MCF 10A (cell line): ENCODE measurements at places on chromosomes 16 and 17.
A peak's percentile ranks its signal among the peaks of the same experiment; 100 is the strongest.

GRCh38 chr16:27564224-27564623 is 14.3 kb downstream of the KATNIP start:
- no peak for DNase-seq

DNA sequence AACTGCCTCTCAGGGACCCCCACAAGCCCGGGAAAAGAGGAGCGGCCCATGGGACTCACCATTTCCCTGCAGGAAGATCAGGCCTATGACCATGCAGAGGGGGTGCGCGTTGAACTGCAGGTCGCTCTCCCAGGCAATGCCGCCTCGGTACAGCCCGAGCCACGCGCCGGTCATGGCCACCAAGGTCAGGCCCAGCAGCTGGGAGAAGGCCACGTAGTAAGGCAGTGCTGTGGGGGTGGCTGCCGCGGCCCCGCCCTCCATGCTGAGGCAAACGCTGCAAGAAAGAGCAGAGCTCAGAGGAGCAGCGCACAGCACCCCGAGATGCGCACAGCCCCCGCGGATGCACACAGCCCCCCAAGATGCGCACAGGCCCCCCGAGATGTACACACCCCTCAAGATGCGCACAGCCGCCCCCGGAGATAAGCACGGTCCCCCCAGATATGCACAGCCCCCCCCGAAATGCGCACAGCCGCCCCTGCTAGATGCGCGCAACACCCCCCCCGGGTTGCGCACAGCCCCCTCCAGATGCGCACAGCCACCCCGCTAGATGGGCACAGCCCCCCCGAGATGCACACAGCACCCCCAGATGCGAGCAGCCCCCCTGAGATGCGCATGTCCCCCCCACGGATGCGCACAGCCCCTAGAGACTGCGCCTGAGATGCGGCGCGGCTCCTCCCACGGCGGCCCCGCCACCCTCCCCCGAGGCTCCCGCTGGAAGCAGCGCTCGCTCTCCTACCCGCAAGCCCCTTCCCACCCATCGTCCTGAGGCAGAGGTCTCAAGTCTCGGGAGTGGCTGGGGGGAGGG is 8.6 kb downstream of the CYB561 start:
- DNase-seq: no peak

DNA sequence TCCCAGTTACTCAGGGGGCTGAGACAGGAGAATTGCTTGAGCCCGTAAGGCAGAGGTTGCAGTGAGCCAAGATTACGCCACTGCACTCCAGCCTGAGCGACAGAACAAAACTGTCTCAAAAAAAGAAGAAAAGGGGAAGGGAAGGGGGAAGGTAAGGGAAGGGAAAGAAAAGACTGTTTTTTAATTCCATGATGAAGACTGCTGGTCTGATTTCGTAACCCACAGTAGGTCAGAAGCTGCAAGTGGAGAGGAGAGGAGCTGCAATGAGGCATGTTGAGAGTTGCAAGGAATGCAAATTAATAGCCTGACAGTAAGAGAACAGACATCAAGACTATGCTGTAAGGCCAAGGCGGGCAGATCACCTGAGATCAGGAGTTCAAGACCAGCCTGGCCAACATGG is 33.3 kb downstream of the HELZ start:
- peak; percentile 65 for DNase-seq

DNA sequence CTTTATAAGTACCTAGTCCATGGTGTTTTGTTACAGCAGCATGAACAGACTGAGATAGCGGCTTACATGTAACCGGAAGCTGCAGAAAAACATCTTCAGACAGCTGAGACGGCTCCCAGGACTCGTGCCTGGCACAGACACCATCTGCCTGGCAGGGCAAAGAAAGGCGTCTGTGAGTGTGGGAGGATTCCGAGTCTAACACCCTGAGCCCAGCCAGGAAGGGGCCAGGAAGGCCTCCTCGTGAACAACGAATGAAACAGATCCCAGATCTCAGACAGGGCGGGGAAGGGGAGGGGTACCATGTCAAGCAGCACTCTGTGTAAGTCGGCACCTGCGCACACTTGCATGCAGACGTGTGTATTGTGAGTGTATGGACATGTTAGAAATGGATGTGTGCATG is 4.4 kb upstream of the CSNK1D start:
- no peak for DNase-seq

GRCh38 chr16:10033556-10033955 is 148.7 kb downstream of the GRIN2A start:
- no peak for DNase-seq

- DNase-seq: no peak
Observed at GRCh38 chr17:27635275-27635823, 4.4 kb downstream of the LGALS9 start.

DNA sequence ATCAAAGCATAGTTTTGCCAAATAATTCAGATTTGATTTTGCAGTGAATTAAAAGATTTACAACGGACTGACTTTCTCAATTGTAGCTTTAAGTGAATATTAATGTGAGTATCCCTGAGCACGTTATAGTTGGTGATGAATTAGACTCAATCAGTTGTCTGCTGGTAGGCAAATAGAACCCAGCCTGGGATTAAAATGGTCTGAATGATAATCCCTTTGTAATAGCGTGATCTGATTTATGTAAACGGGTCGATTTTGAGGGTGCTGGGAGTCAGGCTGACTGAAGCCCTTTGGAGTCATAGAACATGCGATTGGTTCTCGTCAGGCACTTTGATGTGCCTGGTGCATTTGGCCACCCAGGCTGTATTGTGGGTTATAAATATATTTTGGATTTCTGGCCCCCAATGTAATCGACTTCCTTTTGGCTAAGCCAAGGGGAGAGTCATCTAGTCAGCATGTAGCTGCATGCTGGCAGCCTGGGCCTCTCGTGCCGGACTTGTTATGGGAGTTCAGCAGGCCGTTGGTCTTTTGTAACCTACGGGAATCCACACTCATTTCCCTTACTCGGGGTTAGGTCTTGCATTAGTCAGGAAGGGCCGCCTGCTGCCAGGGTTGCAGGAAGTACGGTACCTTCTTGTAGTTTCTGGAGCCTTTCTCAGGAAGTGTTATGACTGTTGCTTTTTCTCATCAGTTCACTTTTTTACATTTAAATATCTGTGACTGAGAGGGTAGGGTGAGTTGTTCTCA is 5.4 kb downstream of the PGS1 start:
- DNase-seq: peak; percentile 97

- DNase-seq: peak; percentile 26
Observed at GRCh38 chr17:81556175-81556691, 4.1 kb upstream of the FAAP100 start.

DNA sequence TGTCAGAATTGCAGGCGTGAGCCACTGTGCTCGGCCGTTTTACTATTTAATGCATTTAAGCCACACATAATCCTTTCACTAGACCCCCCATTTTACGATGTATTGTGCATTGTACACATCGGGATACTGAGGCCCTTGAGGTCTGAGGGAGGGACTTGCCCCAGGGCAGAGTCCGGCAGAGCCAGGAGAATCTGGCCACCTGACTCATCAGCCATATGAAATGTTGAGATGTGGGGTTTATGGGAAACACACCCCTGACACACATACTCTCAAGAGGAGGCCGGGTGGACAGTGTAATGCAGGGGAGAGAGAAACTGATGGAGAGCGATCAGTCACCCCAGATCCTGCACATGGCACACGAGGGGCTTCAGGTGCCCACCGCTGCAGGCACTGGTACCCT is 196.6 kb downstream of the ZNF423 start:
- no peak for DNase-seq

DNA sequence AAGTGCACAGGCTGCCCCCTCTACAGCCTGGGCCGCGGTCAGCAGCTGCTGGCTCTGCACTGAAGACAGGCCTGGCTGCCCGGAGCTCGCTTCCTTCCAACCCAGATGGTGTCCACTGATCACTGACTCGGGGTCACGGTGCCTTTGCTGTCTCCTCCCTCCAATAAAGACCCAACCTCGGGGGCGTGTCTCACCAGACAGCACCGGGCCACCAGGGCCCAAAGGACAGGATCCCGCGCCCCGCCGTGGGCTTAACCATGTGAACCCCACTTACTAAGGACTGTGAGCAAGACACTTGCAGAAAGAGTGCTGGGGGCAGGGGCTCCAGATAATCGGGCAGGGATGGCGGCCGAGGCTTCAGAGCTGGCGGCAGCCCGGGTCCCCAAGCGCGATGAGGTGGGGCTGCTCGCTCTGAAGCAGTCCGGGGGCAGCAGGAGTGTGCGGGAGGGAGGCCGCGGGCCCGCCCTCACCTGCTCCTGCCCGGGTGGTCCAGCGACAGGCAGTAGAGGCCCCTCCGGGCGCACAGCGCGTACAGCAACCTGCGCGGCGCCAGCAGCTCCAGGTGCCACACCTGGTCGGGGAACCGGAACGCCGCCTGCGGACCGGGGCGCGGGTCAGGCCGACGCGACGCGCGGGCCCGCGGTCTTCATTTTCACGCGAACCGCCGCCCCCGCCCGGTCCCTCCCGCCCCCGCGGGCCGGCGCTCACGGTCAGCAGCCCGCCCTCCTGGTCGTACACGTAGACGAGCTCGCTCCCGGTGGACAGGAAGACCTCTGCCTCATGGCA is 502 bp downstream of the FAAP100 start:
- peak; percentile 19 for DNase-seq

- DNase-seq: peak; percentile 54
Observed at GRCh38 chr16:4016658-4017057, 99.6 kb downstream of the ADCY9 start.

DNA sequence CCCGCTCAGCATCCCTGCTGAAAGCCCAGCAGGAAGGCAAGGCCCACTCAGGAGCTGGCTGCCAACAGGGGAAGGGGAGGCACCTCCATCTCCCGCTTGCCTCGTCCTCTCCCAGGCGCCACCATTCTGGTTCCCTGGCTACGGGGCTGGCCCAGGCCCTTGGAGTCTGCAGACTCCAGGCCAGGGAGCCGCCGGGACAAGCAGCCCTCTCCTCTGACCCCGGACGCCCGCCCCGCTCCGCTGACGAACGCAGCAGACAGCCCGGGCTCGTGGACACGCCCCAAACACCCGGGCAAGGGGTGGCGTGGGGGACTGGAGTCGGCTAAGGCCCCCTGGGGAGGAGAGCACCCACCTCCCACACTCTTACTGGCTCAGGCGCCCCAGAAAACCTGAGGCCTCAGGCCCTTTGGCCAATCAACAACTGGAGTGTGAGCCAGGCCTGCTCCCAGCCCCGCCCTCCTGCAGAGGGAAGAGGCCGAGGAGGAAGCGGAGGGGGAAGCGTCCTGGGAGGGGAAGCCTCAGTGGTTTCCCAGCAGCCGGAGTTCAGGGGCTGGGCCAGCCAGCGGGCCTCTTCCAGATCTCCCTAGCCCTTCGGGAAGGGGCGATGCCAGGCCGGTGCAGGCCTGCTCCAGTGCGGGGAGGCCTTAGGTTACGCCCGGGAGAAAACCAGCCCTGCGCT is 4.2 kb downstream of the MNT start:
- peak; percentile 98 for DNase-seq
